B cell (primary cell): ENCODE measurements at places on chromosomes 16 and 17.

DNA sequence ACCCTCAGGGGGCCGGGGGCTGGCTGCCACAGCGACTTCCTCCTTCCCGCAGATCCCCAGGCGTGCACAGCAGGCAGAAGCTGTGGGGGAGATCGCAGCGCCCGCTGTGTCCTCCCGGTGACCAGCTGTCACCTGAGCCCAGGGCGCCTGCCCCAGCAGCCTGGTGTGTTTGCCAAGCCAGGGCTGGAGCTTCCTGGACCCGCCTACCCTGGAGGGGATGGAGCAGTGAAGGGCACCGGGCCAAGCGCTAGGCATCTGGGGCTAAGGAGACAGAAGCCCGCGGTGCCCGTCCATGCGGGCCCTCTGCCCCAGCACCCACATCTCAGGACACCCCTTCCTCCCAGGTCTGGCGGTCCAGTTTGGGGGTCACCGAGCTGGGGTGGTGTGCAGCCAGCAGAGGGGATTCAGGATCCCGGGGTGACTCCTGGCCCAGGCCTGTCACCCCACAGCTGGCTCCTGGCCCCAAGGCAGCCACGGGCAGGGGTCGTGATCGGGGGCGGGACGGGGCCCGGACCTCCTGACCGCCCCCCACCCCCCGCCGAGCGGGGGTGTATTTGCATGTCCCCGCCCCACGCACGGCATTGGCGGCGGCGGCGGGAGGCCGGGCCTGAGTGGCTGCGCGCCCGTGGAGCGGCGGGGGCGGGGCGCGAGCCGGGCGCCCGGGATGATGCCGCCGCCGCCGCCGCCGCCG, at the start of gene RAB26:
TSS of gene RAB26 (plus strand) at position 645 of the 691 bp plus-strand sequence. CDS start 159 bp downstream, outside the sequence.
- H3K4me3 ChIP-seq, result peak within 1 kb of the TSS; percentile 59
- no peaks in the 10 kb centered on the region for H3K36me3 ChIP-seq
- H3K27me3 ChIP-seq, result peaks cover 4% of the 10 kb centered on the region
- H3K4me1 ChIP-seq, result peaks cover 37% of the 10 kb centered on the region

- no peak for DNase-seq
- H3K4me1 ChIP-seq, result peaks cover 15% of the 10 kb centered on the region
- H3K4me3 ChIP-seq, result no peak overlapping the region
Observed at GRCh38 chr17:58373003-58373402, 21.0 kb upstream of the SUPT4H1 start.

DNA sequence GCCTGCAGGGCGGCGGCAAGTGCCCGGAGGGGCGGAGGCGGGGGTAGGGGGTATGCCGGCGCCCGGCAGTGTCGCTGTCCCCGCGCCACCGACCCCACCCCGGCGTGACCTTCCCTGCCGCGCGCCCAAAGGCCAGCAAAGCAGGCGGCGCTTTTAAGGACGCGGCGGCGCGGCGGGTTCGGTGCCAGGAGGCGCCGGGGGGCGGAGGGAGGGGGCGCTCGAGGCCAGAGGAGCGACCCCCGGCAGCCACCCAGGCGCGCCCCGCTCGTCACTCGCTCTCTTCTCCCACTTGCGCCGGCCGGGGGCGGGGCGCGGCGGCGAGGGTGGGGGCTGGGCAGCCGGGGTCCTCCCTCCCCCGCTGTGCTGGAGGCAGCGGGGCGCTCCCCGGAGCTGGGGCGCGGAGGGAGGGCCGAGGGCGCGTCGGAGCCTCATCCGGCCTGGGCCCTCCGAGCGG, 8.6 kb upstream of the BAHCC1 start:
- no peak overlapping the region for H3K27ac ChIP-seq
- H3K36me3 ChIP-seq, result no peaks in the 10 kb centered on the region
- H3K4me3 ChIP-seq, result peak overlapping the region; percentile 57

- H3K4me3 ChIP-seq, result no peak overlapping the region
- no peaks in the 10 kb centered on the region for H3K36me3 ChIP-seq
Observed at GRCh38 chr16:51540259-51540658, 389.2 kb upstream of the SALL1 start.

DNA sequence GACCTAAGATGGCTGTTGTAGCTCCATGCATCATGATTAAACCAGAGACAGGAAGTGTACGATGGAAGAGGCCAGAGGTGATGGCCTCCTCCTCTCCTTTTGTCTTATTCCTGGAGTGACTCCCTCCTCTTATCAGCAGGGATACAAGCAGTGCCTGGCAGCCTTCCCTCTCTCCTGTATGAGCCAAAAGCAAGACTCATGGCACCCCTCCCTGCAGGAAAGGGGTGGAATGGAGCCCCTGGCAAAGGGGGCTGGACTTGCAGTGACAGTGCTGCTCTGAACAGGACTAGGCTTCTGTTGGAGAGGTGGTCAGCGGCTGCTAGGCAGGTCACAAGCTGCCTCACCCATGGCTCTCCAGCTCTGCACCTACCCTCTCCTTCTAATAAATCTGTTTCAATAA, 8.4 kb downstream of the TXNL4B start:
- H3K27me3 ChIP-seq, result no peaks in the 10 kb centered on the region
- H3K27ac ChIP-seq, result no peak overlapping the region
- H3K36me3 ChIP-seq, result peaks cover 16% of the 10 kb centered on the region
- DNase-seq, result no peak

DNA sequence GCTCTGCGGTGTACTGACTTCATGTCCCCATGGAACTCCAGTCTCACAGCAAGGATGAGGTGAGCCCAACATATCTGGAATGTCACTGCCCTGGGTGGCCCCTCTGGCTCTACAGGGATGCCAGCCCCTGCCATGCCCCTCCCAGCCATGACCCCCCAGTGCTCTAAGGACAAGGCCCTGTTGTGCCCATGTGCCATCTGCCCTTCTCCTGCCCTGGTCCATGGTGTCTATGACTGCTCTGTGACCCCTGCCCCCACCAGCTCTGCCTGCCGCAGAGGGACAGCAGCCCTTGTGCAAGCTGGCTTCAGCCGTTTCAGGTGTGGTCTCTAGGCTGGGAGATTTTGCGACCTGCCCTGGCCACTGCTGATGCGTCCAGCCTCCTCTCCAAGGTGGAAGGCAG, 40.3 kb downstream of the TK2 start:
- no peaks in the 10 kb centered on the region for H3K27me3 ChIP-seq
- H3K27ac ChIP-seq, result no peak overlapping the region
- peaks cover 9% of the 10 kb centered on the region for H3K4me1 ChIP-seq
- H3K36me3 ChIP-seq, result no peaks in the 10 kb centered on the region
- H3K4me3 ChIP-seq, result no peak overlapping the region

DNA sequence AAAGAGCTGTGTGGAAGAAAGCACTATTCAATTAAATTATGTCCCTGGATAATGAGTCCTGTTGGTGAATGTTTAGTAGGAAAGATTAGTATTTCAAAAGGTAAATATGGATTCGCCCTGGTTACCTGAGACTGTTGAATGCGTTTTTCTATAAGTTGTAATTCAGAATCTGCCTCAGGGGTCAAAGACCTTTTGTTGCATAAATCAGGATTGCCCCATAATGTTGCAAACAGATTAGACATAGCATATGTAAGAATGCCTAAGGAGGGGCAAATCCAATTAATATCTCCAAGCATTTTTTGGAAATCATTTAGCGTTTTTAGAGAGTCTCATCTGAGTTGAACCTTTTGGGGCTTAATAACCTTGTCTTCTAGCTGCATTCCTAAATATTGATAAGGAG, 70.1 kb upstream of the ARL4D start:
- peaks cover 14% of the 10 kb centered on the region for H3K4me1 ChIP-seq
- H3K36me3 ChIP-seq, result no peaks in the 10 kb centered on the region
- no peaks in the 10 kb centered on the region for H3K27me3 ChIP-seq
- no peak overlapping the region for H3K4me3 ChIP-seq

DNA sequence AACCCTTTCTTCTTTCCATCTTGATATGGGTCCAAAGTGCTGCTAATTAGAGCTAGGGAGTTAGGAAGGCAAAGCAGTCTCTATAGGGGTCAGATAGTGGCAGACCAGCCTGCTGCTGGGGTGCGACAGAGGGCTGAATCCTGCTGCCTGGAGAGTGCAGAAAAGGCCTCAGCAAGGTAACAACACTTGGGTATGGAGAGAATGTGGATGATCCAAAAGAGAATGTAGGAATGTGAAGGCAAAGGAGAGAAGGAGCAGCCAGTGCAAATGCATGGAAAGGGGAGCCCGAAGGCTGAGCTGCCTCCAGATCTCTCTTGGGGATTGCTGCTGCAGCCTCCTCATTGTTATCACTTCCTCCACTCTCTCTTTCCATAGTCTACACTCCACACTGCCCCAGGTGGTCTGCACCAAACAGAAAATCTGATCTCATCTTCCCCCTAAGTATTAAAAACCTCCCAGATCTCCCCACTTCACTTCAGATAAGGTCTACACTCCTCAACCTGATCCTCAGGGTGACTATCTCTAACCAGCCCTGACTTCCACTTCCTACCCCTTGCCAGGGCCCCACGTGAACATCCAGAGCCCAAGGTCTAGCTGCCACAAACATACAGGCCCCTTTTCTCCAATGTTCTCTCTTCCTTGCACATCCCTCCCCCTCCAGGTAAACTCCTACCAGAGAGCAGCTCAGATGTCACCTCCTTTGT, 28.8 kb downstream of the TOM1L2 start:
- DNase-seq, result no peak
- H3K27ac ChIP-seq, result no peak overlapping the region

DNA sequence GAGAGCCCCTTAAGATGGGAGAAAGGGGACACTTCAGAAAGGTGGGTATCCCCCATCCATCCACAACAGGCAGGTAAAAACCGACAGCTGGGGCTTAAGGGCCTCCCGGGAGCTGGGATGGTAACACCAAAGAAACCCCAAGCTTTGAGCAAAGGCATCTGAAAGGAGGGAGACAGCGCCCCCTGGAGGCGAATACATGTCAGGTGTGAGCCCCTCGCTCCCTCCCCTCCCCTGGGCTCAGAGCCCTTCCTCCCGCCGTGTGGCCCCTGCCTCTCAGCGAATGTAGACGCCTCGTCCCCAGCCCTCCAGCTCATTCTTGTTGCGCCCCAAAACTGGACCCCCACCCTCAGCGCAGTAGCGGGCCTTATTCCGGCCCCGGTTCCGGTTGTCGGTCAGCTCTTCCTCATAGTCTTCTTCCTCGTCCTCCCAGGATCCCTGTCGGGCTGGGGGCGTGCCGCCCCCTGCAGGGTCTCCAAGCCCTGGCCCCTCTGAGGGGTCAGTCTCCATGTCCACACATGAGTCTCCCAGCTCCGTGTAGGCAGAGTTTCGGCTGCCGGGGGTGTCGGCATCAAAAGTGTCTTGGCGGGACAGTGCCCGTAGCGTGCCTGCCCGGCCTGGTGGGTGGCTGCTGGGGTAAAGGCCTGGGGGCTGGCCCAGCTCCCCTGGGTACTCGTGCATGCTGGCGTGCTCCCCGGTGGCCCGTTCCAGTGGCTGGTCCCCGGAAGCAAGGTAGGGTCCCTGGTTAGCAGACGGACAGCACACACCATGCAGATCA, 9.1 kb upstream of the ARL5C start:
- DNase-seq, result peak; percentile 83
- H3K27ac ChIP-seq, result no peak overlapping the region
- no peaks in the 10 kb centered on the region for H3K36me3 ChIP-seq
- H3K4me3 ChIP-seq, result peak overlapping the region; percentile 9

- H3K27me3 ChIP-seq, result no peaks in the 10 kb centered on the region
- no peak overlapping the region for H3K4me3 ChIP-seq
- no peak overlapping the region for H3K27ac ChIP-seq
- DNase-seq, result no peak
- H3K36me3 ChIP-seq, result no peaks in the 10 kb centered on the region
Observed at GRCh38 chr16:29694384-29695195, 15.6 kb downstream of the QPRT start.

- H3K4me1 ChIP-seq, result peaks cover 46% of the 10 kb centered on the region
- peaks cover 10% of the 10 kb centered on the region for H3K36me3 ChIP-seq
- no peaks in the 10 kb centered on the region for H3K27me3 ChIP-seq
Observed at GRCh38 chr17:40517981-40518380, 16.6 kb upstream of the TNS4 start.

DNA sequence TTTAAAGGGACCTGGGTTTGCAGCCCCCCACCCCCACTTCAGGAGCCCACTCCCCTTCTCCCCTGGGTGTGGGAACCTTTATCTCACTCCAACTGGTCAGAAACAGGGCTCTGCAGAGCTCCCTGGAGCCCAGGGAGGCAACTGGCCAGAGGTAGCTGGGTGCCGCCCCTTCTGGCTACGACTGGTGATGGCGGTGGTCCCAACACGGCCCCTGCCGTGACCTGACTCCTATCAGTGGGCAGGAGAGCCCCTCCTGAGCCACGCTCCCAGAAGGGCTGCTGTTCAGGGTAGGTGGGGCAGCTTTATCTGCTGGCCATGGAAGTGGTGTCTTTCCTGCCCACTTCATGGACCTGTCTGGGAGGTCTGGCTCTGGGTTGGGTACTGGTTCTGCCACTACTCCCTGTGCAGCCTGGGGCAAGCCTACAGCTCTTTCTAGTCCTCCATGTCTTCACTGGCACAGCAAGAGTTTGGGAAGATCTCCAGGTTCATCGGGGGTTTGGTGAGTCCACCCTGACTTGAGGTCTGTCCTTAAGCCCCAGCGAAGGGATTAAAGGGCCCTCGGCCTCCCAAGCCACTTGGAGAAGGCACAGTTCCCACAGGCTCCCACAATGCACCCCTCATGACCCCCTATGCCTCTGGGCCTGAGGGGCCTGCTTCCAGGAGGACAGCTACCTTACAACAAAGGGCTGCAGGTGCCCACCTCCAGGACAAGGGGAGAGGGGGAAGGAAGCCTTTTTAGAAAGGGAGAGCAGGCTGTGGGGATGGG, 5.5 kb upstream of the SREBF1 start:
- no peak overlapping the region for H3K4me3 ChIP-seq
- no peak overlapping the region for H3K27ac ChIP-seq
- H3K4me1 ChIP-seq, result peaks cover 16% of the 10 kb centered on the region
- no peak for DNase-seq
- no peaks in the 10 kb centered on the region for H3K27me3 ChIP-seq

GRCh38 chr16:54284319-54284930, 2.2 kb downstream of the IRX3 start:
- no peaks in the 10 kb centered on the region for H3K36me3 ChIP-seq
- no peak overlapping the region for H3K4me3 ChIP-seq
- H3K4me1 ChIP-seq, result peaks cover 14% of the 10 kb centered on the region
- DNase-seq, result no peak

DNA sequence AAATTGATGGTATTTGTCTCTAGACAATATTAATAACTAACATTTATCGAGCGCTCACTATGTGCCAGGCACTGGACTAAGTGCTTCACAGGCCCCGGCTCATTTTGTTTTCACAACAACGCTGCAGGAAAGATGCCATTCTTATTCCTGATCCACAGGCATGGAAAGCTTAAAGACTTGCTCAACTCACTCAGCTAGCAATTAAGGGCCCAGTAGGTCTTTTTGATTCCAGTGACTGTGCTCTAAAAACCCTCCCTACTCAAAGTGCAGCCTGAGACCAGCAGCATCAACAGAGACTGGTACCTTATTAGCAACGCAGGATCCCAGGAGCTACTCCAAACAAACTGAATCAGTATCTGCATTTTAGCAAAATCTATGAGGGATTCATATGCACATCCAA, 35.3 kb downstream of the CUEDC1 start:
- H3K4me3 ChIP-seq, result no peak overlapping the region
- peaks cover 27% of the 10 kb centered on the region for H3K27me3 ChIP-seq
- DNase-seq, result no peak
- H3K27ac ChIP-seq, result no peak overlapping the region
- H3K4me1 ChIP-seq, result no peaks in the 10 kb centered on the region

DNA sequence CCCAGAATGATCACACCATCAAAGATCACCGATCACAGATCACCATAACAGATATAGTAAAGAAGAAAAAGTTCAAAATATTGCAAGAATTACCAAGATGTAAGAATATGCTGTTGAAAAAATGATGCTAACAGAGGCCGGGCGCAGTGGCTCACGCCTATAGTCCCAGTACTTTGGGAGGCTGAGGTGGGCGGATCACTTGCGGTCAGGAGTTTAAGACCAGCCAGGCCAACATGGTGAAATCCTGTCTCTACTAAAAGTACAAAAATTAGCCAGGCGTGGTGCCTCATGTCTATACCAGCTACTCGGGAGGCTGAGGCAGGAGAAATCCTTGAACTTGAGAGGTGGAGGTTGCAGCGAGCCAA, 53.2 kb downstream of the CPPED1 start:
- no peaks in the 10 kb centered on the region for H3K36me3 ChIP-seq
- H3K4me3 ChIP-seq, result no peak overlapping the region
- no peak for DNase-seq
- H3K27me3 ChIP-seq, result no peaks in the 10 kb centered on the region
